ENCODE measurements at places on chromosomes 12 and 14.

DNA sequence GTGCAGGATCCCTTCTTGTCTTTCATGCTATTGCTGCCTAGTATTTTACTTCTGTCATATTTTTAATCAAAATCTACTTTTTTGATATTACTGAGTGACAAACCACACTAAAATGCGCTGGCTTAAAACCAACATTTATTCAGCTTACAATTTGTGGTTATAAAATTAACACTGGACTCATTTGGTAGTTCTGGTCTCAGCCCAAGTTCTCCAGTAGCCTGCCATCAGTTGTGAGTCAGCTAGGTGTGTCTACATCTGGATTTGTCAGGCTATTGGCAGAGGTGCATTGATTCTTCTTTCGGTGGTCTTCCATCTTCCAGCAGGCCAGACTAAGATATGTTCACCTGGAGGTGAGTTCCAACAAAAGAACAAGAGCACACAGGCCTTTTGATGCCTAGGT lies 765.1 kb upstream of the FBXO33 start:
- DNase-seq = no peak

GRCh38 chr14:99129998-99130397 lies 142.0 kb downstream of the BCL11B start:
- DNase-seq = no peak

- DNase-seq = no peak
Measured at GRCh38 chr14:89870316-89870715, 84.2 kb downstream of the EFCAB11 start.

GRCh38 chr12:13970803-13971202 lies 10.6 kb downstream of the GRIN2B start:
- DNase-seq = no peak

- no peak for DNase-seq
Measured at GRCh38 chr12:14938301-14938700, at the start of gene ERP27. TSS of gene ERP27 (minus strand) at chr12:14938537. CDS start at chr12:14938508, 29 bp downstream.

GRCh38 chr12:25324861-25325260 lies 74.1 kb upstream of the KRAS start:
- no peak for DNase-seq

GRCh38 chr12:132450418-132451171 lies 39.4 kb upstream of the FBRSL1 start:
- no peak for DNase-seq

DNA sequence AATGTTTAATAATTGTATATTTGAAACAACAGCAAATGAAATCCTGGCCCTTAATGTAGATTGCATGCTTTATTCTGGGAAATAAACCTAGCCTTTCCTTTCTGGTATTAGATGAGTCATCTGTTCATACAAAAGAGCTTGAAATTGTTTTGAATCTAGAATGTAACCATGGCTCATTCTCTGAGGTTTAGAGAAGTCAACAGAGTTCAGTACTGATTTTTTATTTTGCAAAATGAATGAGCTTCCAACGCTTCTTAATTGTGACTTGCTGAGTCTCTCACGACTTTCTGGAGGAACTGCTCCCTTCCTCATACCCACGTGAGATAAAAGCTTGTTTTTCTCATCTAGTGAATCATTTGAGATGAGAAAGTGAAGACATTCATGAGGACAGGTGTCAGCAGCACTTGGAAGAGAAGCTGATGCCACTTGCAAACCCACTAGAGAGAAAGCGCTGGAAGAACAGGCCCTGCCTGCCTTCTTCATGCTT lies 509.6 kb downstream of the VRK1 start:
- no peak for DNase-seq
